Common myeloid progenitor, CD34-positive (primary cell): ENCODE measurements at places on chromosomes 7 and 10.

DNA sequence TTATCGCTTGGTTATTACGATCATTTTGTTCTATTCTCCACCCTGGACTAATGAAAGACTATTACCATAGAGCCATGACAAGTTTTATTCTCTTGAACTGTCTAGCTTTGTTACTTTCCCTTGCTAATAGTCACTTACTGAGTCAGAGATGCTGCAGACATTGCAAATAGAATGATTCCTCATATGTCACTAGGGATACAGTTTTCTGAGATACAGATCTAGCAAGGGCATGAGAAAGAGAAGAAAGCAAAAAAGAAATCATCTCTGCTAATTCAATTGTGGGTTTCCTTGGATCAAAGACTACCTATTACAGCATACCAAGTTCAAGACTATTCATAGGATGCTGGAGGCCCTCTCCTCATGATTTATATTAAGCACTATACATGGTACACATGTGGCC lies 204.3 kb downstream of the MBL2 start:
- no peak for DNase-seq

- no peak for DNase-seq
These were observed 1.0 kb downstream of the NPM3 start for GRCh38 chr10:101781984-101782810.

- DNase-seq = no peak
These were observed 30.3 kb downstream of the TRIM8 start for GRCh38 chr10:102674566-102674965.

GRCh38 chr10:62710182-62710581 lies 94.3 kb upstream of the ADO start:
- no peak for DNase-seq

DNA sequence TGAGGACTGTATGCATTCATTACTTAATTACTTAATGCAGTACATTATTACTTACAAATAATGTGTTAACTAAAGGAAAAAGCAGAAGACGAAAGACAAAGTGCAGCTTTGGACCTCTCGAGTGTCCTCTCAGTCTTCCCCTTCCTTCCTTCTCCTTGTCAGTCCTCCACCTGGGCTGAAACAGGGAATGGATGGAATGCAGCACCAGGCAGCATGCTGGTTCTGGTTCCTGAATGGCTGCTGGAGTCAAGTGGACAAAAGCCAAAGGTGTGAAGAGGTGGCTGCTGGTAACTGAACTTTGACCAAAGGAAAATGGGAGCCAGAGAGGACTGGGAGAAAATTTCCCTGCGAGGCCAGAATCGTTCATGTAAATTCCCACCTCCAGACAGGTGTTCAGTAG lies 179.5 kb downstream of the GPAM start:
- no peak for DNase-seq

- DNase-seq = no peak
These were observed 303.3 kb upstream of the SHH start for GRCh38 chr7:156115582-156115981.
